ENCODE measurements at places on chromosomes 12 and 14.

- DNase-seq: no peak
Measured at GRCh38 chr14:59333235-59333634, 131.9 kb downstream of the GPR135 start.

DNA sequence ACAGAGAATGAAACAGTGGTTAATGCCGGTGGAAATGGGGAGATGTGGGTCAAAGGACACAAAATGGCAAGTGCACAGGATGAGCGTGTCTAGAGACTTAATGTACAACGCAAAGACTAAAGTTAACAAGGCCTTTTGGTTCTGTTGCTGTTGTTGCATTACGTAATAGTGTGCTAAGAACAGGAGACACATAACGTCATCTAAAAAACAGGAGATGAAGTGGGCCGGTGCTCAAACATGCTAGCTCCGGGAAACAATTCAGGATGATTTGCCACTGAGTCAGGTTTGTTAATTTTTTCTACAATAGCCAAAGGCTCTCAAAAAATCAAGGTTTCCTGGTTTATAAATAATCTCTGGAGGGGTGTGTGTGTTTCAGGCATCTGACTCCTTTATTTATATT lies 55.5 kb downstream of the ETV6 start:
- no peak for DNase-seq

GRCh38 chr12:108734200-108734906 lies 3.0 kb upstream of the CORO1C start:
- peak; percentile 64 for DNase-seq

DNA sequence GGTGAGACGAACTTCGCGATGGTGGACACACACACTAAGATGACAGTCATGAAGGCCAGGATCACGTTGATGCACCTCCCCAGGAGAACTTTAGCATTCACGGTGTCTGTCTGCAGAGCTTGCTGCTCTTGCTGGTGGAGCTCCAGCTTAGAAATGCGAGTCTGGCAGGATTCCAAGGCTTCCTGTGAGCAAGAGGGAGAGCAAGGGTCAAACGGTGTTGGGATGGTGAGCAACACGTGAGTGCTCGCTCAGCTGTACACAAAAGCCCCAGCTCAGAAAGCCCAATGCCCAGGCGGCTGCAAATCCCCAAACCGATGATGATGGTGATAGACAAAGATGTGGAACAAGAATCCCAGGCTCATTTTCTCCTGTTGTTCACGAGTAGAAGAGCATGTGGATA lies 78.8 kb downstream of the TMCC3 start:
- DNase-seq: no peak

DNA sequence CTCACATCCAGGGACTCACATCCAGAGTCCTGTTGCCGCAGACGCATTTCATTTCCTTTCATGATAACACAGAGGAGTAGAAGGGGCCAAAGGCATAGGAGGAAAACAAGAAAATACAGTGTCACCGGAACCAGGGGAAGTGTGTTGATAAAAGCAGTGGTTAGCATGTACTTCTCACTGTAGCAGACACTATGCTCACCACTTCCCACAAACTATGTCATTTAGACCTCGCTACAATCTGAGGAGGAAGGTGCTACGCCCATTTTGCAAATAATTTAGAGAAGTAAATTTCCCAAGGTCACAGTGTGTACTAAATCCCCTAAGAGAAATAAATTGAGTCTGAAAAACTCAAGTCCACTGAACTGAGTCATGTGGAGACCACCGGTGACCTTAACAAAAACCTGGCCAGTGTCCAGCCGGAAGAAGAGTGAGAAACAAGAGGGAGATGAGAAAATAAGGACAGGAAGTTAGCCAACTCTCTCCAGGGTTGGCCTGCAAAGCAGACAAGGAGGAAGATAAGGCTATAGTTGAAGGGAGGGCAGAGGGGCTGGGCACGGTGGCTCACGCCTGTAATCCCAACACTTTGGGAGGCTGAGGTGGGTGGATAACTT lies 25.8 kb upstream of the TMCC3 start:
- DNase-seq: peak; percentile 68

- no peak for DNase-seq
Measured at GRCh38 chr12:10310926-10311720, 3.5 kb downstream of the KLRD1 start.

DNA sequence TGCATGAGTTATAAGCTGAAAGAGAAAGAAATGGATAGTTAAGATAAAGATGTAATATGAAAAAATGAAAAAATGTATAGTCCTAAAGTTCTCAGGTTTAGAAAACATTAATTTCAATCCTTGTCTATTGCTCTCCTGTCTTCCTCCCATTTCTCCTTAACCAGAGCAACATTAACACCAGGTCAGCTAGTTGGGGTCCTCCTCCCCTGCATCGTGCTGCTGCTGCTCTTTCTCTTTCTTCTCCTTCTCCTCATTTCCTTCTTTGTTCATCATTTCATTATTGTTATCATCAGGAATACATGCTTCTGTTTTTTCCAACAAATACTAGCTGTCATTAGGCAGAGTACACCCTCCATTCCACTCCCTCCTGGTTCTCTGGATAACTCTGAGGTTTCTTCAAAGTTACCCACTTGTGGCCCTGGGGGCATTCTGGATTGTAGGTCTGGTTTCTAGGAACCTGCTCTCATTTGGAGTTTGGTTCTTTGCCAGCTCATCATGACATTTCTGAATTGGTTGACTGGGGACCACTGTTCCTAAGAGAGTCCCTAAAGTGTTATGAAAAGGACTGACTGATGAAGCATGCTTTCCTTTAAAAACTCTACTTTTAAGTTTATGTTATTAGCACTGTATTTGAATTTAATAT lies 17.0 kb downstream of the ACSS3 start:
- DNase-seq: no peak

DNA sequence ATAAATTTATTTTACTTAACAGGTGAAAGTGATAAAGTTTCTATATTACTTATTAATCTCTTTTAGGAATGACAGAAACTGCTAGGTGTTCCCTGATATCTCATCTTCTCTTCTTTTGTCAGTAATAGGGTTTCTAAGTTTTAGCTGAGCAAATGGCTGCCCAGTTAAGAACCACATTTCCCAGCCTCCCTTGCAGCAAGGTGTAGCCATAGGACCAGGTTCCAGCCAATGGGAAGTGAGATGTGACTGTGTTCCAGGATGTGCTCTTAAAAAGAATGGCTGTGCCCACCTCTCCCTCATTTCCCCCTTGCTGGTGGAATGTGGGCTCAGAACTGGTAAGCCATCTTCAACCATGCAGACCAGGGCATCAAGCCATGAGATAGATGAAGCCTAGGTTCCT lies 165.6 kb downstream of the HELB start:
- no peak for DNase-seq

DNA sequence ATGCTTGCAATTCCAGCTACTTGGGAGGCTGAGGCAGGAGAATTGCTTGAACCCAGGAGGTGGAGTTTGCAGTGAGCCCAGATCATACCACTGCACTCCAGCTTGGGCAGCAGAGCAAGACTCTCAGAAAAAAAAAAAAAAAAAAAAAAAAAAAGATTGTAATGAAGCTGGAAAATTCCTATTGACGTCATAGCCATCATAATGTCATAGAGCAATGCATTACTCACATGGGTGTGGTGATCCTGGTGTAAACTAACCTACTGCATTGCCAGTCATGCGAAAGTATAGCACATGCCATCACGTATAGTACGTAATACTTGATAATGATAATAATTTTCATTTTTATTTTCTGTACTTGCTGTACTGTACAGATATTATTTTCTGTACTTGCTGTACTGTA lies 42.7 kb upstream of the NID2 start:
- DNase-seq: no peak

- no peak for DNase-seq
Measured at GRCh38 chr12:21911832-21912231, 29.4 kb downstream of the ABCC9 start.

DNA sequence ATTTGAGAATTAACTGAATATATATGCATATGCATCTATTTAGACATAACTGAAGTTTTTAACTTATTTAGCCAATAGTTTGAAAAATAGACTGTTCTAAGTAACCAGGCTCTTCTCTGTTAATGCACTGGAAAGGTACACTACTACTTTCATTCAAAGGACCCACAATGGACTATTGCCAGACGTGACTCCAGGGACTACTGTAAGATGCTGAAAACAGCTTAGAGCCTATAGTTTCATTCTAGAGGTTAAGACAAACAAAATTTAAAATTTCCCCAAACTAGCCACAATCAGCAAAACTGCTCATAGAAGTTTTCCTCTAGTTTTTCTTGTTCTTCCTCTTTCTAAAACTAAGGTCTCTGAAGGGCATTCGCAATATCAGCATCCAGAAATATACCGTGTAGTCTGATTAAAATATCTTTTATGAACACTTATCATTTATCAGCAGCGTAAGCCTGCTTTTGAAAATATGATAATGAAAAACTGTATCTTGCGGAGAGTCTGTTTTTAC lies 10.4 kb downstream of the APPL2 start:
- no peak for DNase-seq

DNA sequence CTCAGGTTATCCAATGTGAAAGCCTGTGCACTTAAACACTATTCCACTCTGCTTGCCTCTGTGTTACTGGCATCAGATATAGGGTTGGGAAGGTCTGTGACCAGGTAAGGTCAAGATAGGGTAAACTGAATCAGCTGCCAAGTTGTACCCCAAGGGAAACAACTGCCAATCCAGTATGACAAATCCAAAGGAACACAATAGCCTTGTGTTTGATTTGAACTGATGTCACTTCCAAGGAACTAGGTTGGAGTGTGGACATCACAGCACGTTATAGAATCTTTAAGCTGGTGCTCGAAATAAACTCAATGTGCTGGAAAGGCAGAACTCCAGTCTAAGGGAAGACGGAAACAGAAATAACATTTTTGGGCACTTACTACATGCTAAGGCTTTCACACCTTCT lies 223.4 kb upstream of the BTG1 start:
- DNase-seq: peak; percentile 36

DNA sequence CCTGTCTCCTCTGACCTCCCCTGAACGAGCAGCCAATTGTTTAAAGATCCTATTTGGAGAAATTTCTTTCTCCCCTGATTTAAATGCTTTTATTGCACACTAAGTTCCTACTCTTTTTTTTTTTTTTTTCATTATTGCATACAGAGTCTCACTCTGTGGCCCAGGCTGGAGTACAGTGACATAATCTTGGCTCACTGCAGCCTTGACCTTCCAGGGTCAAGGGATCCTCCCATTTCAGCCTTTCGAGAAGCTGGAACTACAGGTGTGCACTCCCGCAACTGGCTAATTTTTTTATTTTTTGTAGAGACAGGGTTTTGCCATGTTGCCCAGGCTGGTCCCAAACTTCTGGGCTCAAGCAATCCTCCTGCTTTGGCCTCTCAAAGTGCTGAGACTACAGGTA lies 5.2 kb upstream of the P2RX7 start:
- no peak for DNase-seq

GRCh38 chr12:15599266-15600037 lies 189.7 kb downstream of the EPS8 start:
- DNase-seq: no peak

- DNase-seq: no peak
Measured at GRCh38 chr12:30582943-30583342, 112.7 kb downstream of the IPO8 start.

- DNase-seq: peak; percentile 47
Measured at GRCh38 chr12:82675246-82675645, 11.5 kb upstream of the TMTC2 start.

- DNase-seq: no peak
Measured at GRCh38 chr12:1173781-1174617, 183.0 kb downstream of the ERC1 start.

DNA sequence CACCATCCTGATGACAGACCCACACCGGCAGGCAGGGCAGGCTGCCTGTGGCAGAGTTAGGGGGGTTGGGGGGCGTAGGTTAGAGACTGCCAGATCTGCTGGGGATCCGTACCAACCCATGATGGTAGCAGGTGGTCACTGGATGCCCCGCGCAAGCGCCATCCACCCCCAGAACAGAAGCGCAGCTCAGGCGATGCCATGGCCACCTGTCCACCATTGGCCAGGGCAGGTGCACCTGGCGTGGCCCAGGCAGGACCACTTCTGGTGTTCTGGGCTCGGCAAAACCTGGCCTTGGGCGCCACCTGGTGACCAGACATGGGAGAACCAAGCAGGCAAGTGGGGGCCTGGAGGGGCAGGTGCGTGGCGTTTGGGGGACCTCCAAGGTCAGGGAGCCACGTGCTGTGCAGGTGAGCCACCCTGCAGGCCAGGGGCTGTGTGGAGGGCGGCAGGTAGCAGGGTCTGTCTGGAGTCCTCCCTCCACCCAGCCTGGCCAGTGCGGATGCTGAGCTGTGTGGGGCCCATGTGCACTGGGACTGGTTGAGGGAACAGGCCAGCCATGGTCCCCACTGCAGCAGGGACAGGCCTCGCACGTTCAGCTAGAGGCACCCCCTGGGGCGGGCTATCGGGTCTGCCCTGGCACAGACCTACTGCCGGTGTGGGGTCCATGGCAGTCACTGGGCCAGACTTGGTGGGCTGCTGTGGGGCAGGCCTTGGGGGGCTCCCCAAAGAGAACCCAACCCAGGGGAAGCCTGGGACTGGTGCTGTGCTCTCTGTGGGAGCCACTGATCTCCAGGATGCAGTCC lies 15.6 kb downstream of the BAG5 start:
- peak; percentile 93 for DNase-seq

- DNase-seq: no peak
Measured at GRCh38 chr12:116161588-116161987, 115.9 kb downstream of the MED13L start.

DNA sequence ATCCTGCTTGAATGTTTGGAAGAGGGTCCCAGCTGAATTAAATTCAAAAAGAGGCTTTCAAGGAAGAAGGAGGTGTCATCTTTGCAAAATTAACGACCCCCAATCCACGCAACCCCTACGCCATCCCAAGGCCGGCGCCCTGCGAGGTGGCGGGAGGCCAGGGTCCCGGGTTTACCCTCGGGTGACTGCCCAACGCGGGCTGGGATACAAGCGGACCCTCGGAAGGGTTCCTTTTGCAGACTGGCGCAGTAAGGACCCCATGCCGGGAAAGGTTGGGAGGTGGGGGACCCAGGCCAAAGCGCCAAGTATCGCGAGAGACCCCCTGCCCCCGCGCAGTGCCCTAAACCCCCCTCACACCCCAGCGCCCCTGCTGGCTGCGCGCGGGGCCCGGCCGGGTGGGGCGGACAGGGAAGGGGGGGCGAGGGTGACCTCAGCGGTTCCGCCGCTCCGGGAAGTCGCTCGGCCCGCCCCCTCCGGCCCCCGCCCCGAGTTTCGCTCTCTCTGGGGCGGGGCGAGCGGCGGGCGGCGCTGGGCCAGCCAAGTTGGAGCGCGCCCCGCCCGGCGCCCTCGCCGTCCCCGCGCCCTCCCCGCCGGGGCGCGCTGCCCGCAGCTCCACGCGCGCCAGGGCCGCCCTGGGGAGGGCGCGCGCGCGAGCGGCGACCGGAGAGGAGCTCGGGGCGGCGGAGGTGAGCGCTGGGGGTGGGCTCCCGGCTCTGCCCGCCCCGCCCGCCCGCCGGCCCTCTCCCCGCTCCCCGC lies 708 bp upstream of the ZBTB42 start:
- peak; percentile 95 for DNase-seq

DNA sequence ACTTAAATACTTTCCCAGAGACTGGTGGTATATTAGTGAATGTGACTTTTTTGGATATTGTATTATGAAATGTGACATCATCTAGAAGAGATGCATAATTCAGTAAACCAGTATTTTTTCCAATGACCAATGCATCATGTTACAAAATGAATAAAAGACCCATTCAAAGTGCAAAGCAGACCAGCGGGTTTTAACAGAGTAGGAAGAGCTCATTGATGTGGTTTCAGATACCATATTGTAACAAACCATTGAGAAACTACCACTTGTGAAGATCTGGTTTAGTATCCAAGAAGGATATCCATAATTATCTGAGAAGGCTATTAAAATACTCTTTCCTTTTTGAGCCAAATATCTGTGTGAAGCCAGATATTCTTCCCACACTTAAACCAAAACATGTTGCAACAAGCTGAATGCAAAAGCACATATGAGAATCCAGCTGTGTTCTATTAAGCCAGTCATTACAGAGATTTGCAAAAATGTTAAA lies 47.7 kb downstream of the MVK start:
- no peak for DNase-seq

Data from activated CD4-positive, alpha-beta T cell treated with anti-CD3 and anti-CD28 coated beads, Interleukin-2, amount 10 ng/mL, durations not matched to agents 24 days and 14 days (primary cell).